ENCODE measurements at places on chromosomes 12 and 14.

DNA sequence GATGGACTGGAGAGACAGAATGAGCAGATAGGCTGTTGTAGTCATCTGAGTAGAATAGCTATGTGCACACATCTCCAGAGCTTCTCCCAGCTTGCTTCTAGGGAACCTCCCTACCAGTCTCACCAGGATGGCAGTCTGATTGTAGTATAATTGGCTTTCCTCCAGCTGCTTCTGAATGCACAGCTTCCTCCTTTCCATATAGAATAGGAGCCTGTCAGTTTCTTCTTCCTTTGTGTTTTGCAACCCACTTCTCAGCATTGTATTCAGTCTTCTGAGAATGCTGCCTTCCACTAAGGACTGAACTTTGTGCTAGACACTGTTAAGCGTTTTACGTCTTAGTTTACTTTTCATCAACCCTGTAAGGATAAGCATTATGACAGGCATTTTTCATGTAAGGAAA, 2.2 kb upstream of the CSAD start:
- DNase-seq, result no peak

- DNase-seq, result no peak
Measured at GRCh38 chr12:21972055-21972454, 30.8 kb upstream of the ABCC9 start.

DNA sequence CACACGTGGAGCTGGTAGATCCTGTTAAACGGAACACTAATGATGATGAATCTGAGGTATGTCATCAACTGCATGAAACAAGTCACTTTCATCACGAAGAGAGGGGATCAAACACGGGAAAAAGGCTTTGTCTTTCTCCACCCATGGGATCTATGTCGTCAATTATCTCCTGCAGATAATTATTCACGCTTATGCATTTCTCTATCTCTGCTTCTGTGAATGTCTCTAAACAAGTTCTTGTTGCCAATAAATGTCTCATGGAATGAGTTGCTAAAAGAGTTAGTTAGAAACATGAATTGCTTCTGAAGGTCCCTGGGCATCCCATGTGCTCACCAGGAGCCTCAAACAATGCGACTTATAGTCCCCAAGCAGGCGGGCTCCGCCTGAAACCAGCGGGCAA, 1228.2 kb upstream of the TMEM132C start:
- DNase-seq, result no peak

DNA sequence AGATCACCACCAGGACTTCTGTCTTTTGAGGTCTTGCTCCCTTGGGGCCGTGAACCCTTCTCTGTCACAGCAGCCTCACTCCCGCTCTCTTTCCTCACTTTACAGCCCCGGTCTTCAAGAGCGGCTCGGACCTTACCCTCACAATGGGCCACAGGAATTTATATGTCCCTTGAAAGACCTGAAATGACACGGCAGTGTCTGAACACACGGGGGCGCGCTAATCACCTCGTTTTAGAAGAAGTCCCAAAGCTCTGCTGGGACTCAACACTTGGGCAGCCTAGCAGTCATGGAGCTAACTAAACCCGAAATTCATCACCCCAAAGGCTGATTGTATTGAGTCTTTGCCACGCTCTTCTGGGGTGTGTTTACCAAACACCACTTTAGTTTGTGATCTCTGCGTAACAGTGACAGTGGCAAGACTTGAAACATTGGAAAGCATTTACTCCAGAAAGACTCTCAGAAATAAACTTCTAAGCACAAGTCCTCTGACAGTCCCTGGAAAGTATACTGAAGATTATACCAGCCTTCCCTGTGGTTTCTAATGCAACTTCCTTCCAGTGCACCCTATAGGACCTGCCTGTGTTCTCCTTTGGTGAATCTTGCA, 29.0 kb downstream of the SERPINA11 start:
- DNase-seq, result no peak

- DNase-seq, result no peak
Measured at GRCh38 chr14:76713121-76713520, 48.1 kb upstream of the VASH1 start.

GRCh38 chr12:98352835-98353234, 162.6 kb upstream of the TMPO start:
- no peak for DNase-seq

DNA sequence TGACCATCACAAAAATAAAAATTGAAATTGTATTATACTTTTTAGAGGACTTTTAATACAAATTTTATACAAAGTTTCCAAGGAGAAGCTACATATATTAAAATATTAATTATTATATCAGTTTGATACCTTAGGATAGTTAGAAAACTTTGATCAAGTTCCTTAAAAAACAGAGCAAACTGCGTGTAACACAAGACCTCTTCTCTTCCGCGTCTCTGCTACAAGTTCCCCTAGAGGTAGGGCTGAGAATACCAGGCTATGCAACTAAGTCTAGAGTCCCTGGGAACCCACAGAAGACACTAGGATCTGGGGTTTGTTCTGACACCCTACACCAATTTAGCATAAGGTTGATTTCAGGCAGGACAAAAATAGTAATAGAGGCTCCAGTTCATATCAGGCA, 319.0 kb downstream of the FOXG1 start:
- no peak for DNase-seq

DNA sequence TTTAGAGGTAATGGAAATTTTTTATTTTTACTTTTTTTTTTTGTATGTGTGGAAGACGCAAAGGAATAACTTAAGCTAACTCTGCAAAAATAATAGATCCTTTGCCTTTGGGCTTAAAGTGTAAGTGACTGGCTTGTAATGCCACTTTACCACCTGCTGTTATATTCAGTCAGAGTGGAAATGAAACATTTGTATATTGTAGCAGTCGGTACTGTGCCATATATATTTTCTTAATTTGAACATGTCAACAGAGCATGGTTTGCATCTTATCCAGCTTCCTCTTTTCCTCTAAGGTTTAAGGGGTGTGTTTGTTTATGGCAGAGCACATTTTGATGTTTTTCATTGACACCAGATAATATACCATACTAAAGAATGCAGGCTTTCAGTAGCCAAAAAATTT, 176.6 kb downstream of the TRHDE start:
- no peak for DNase-seq

DNA sequence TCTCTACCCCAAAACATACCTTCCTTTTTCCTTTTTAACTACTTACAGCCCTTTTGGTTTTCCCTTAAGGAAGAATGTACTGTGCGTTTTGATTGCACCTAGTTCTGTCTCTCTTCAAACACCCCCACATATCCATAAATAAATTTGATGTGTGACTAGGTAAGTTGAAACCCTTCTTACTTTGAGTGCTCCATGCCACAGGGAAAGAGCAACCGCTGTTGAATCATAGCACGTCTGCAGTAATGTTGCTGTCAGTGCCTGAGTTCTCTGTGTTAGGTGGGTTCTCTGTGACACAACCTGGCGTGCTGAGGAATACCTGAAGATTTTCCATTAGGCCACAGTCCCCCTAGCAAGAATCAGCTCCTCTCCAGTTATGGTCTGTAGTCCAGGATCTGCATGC, 102.1 kb downstream of the FIGNL2 start:
- no peak for DNase-seq

DNA sequence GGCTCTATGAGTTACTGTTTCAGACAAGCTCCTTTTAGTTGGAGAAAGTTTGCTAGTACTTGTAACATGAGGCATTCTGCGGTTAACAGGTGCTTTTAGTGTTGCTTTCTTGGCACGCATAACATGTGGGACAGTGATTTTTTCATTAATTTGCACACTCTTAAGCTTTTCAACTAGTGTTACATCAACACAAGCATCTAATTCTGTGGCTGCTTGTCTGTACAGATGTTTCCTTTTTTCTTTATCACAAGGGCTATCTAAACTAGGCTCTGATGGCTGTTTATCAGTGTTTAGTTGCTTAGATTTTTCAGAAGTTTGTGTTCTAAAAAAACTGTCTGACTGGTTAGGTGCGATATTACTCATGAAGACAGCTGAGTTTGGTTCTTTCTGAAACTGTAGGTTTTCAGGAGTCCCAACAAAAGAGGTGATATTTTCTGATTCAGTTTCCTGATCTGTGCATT, 120.1 kb downstream of the RALGAPA1 start:
- no peak for DNase-seq

DNA sequence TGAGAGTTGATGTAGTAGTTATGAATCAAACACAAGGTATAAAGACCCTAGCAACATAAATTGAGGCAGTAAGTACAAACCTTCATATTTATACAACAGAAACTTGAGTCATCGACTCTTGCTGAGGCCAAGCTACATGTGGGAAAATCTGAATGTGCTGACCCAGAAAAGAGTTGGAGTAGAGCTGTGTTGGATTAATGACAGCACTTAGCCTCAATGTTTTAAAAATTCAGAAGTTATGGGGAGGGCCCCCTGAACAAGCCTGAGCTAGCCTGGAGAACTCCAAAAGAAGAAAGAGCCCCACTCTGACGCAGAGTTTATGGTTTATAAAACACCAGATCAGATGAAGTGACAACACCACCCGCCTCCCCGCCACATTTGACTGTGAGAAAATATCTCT, 100.0 kb downstream of the DUSP6 start:
- DNase-seq, result no peak
